ENCODE measurements at places on chromosomes 7 and 10.

DNA sequence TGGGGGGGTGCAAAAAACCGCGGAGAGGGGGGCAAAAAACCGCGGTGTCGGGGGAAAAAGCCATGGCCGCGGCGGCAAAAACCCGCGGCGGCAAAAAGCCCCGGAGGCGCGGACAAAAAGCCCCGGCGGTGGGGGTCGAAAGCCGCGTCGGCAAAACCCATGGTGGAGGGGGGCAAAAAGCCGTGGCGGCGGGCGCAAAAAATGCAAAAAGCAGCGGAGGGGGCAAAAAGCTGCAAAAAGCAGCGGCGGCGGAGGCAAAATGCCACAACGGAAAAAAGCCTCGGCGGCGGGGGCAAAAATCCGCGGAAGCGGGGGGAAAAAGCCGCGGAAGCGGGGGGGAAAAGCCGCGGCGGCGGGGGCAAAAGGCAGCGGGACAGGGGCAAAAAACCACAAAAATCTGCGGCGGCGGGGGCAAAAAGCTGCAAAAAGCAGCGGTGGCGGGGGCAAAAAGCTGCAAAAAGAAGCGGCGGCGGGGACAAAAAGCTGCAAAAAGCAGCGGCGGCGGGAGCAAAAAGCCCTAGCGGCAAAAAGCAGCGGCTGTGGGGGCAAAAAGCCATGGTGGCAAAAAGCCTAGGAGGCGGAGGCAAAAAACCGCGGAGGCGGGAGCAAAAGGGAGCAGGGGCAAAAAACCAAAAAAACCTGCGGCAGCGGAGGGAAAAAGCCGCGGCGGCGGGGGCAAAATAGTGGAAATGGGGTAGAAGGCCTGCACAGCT is 418.9 kb downstream of the ZNF716 start:
- DNase-seq = no peak

- no peak for DNase-seq
Measured at GRCh38 chr7:114431189-114431588, 16.6 kb downstream of the FOXP2 start.

DNA sequence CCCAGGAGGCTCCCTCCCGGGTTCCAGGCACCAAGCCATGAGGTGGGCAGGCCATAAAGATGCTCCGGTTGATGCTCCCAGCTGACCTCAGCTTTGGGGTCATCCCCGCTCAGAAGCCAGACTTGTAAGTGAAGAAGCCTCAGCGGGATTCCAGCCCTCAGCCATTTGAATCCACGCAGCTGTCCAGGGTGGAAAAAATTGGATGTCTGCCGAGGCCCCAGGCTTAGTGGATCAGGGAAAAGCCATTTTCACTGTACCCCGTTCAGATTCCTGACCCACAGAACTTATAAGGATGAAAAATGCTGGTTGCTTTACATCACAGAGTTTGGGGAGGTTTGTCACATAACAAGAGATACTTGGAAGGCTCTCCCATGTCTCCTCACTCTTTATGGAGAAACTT is 49.2 kb upstream of the CPN1 start:
- DNase-seq = no peak

GRCh38 chr10:13559124-13559700 is 27.6 kb upstream of the PRPF18 start:
- DNase-seq = no peak

DNA sequence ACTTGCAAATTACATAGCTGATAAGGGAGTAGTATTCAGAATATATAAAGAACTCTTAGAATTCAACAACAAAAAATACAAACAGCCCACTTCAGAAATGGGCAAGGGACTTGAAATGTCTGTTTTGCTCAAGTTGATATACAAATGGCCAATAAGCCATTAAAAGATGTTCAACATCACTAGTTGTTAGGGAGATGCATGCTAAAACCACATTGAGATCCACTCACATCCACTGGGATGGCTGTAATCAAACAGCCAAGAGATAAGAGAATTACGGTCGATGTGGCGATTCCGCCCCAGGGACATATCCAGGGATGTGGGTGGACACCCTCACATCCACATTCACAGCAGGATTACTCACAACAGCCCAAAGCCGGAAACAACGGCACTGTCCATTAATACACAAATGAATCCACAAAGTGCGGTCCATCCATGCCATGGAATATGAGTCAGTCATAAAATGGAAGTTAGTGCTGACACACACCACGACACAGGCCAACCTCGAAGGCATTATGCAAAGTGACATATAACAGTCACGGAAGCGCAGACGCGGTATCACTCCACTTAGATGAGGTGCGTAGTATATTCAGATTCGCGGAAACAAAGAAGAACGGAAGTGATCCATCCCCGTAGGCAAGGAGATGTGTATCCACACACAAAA is 227.8 kb downstream of the DNAJB6 start:
- no peak for DNase-seq

- peak; percentile 66 for DNase-seq
Measured at GRCh38 chr7:150451833-150452461, 1.5 kb downstream of the GIMAP8 start.

Data from CD4-positive, alpha-beta T cell treated with Interleukin-6 at 100 ng/mL for 8 hours (primary cell).